ENCODE measurements at places on chromosomes 1 and 21. TPM values are rescaled to one million over a fixed set of nuclear protein-coding genes. Genes with fewer than 3 reads are reported as not detected.

The PRRX1 gene
- total RNA-seq: 118 TPM

- no peak for DNase-seq
These were observed 29.2 kb downstream of the COL16A1 start for GRCh38 chr1:31674626-31675025.

The HAPLN2 gene
- total RNA-seq: 0.20 TPM

GRCh38 chr1:110463725-110464124, 12.8 kb downstream of the PROK1 start:
- DNase-seq: no peak

The GPX7 gene
- total RNA-seq: 101 TPM

DNA sequence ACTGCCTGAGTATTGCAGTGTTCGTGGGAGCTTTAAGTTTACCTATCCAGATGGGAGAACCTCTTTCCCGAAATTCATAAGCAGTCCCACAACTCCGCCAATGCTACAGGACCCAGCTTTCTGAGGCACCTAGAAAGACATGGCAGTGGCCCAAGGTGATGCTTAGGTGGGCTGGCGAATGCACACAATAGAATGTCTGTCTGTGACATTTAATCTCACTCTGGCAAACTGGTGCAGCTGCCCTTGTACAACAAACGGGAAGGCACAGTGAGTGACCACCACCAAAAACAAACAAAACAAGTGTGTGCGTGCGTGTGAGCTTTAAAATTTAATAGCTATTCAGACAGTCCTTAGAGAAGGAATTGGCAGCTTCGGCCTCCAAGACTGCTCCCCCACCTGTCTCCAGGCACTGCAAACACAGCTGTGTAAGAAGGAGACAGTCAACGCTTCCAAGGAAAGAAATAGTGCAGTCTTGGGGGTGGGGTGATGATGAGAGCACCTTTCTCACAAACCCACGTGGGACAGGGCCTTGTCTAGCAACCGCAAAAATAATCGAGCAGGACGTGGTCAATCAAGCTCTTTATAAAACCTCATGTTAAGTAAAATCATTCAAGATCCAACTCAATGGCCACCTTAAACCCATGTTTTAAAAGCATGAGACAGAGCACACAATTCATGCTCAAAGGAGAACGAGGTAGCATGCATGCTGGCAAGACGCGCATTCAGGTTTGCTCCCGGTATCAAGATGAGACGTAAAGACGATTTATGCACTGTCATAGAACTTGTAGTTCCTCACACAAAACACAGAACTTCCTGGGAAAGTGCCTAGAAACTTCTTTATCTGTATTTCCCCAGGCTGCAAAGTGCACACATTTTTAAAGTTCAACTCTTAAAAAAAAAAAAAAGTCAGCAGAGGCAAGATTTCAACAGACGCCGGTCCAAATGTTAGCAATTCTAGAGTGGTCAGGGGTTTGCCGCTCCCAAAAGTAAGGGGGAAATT, 84.1 kb downstream of the TM2D1 start:
- DNase-seq: peak; percentile 74

The C4BPB gene
- 0.30 TPM for total RNA-seq

DNA sequence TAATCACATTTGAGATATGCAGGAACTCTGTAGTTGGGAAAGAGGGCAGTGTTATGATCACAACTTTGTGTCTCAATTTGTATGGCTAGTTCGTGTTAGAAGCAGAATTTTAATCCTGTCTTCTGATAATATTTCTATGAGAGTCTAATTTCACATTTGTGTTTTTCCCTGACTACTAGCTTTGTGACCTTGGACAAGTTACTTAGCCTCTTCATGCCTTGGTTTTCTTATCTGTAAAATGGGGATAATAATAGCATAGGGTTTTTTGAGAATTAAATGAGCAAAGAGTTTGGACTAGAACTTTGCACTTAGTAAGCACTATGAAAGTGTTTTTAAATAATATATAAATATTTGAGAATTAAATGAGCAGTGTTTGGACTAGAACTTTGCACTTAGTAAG, 24.9 kb upstream of the SCAF4 start:
- DNase-seq: no peak

- no peak for DNase-seq
These were observed 973.7 kb downstream of the LTN1 start for GRCh38 chr21:28018741-28019669.

DNA sequence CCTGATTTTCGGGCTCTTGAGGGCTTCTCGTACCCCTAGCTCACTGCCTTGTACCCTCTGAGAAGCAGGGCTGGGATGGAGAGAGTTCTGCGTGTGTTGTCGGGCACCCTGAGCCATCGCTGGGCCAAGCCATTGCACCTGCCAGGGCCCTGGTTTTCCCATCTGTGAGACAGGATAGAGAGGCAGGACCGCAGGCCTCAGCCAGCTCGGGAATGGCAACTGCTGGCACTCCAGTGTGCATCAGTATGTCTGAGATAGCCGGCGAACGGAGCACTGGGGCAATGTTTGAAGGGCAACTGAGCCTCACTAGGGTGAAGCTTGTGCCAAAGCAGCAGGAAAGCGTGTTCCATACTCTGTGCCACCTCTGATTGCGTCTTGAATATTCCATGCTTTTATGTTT, 66.9 kb downstream of the TENT5C start:
- DNase-seq: no peak

The TSACC gene
- total RNA-seq: not detected

The VASH2 gene
- 11.6 TPM for total RNA-seq

The AMY2A gene
- total RNA-seq: not detected

The UTS2 gene
- 0.30 TPM for total RNA-seq

DNA sequence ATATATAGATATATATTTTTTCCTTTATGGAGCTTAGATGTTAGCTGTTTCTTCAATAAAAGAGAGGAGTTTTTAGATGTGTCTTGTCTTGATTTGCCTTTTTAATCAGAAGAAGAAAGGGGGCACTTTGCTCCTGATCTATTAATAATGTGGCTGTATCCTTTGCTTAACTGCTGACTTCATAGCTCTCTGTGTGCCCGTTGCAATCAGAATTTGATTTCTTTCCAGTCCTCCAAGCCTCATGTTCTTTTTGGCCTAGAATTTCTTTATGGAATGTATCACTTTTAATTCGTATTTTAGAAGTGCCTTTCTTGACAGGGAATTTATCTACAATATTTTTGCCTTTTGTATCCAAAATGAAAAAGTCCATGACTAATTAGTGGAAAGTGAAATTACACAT, 85.3 kb downstream of the C1orf21 start:
- DNase-seq: no peak

DNA sequence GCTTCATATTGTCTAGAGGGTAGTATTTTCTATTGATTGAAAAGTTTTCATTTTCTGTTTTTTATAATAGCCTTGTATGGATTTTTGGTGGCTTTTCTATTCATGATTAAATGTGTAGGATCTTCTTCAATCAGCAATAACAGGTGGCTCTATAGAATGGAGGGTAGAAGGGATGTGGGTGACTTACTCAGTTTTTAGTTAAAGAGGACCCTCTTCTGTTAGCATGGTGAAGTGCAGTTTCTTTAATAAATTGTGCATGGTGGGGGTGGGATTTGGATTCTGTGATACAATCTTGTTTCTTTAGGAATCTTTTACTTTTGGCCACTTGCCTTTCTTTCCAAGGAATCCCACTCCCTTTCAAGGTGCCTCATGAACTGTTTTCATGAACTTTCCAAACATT, 64.7 kb downstream of the SLC35A3 start:
- no peak for DNase-seq

GRCh38 chr1:160307118-160307791, 22.3 kb upstream of the PEX19 start:
- no peak for DNase-seq

The LCE1B gene
- 1.9 TPM for total RNA-seq

DNA sequence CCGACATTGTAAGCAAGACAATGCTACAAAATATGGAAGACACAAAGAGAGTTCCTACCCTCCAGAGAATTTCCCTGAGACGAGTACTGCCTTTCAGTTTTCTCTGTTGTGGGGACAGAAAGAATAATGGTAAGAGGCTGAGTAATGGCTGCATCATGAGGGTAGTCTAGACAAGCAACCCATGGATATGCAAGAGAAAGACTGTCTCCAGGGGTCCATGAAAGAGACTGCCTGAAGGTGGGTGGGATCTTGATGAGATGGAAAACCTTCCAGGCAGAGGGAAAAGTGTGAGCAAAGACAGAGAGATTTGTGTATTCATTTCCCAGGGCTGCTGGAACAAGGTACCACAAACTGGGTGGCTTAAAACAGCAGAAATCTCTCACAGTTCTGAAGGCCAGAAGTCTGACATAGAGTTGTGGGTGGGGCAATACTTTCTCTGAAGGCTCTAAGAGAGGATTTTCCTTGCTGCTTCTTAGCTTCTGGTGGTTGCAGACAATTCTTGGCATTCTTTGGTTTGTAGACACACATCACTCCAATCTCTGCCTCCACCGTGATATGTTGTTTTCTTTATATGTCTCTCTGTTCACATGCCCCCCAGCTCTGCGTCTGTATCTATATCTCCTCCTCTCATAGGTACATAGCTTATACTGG, 41.4 kb downstream of the ANP32E start:
- no peak for DNase-seq

The C1QB gene
- 14.1 TPM for total RNA-seq

The SERPINC1 gene
- not detected for total RNA-seq

DNA sequence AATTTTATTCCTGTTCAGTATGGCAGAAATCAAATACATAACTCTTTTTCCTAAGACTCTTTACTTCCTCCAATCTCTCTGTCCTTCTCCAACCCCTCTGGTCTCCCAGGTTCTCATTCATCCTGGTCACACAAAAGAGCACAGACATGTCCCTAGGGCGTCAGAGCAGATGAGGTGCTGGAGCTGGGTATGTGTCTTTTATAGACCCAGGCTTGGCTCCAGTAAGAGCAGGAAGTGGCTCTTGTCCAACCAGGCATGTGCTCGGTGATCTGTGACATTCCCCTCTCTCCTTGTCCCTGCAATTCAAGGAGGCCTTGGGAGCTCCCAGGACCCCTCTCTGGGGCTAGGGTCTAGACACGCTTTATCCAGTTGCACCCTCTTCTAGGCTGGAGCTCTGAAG, 18.0 kb upstream of the LCE2D start:
- DNase-seq: no peak

The BRDT gene
- total RNA-seq: not detected
